ENCODE measurements at places on chromosomes 5 and 9.

- DNase-seq = no peak
Observed at GRCh38 chr9:114518120-114518519, 12.8 kb upstream of the WHRN start.

- DNase-seq = no peak
Observed at GRCh38 chr5:54994628-54995027, 9.2 kb upstream of the ESM1 start.

DNA sequence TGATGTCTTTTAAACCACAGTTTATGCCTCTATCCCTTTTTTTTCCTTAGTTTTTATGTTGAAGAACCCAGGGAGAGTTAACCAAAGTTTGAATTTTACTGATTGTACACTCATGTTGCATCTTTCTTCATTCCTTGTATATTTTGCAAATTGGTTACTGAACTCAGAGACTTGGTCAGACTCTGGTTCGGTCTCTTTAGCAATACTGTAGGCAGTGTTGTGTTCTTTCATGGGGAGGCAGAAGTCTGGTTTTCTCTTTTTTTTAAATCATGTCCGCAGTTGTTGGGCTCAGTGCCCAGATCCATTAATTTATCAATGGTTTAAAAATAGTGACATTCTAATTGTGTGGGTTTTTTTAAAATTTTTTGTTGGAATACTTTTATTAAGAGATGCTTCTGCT is 23.4 kb downstream of the UBE2R2 start:
- DNase-seq = no peak

GRCh38 chr5:143164557-143164956 is 238.9 kb downstream of the NR3C1 start:
- DNase-seq = no peak

GRCh38 chr9:95834281-95834907 is 41.1 kb upstream of the ERCC6L2 start:
- no peak for DNase-seq

DNA sequence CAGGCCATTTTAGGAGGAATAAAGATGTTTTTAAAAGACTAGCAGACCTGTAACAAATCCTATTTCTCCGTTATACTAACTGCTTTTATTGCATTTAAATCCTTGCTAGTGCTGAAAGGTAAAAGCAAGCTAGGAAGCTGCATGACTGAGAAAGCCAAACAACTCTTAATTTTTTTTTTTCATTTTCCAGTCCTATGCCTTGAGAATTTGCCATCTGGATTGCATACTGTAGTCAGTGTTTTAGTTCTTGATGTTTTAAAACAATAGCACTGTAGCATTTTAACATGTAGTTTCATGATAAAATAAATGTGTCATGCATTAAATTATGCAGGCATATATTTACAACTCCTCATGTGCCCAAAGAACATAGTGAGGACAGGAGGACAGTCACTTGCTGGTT is 108.4 kb upstream of the FGF10 start:
- no peak for DNase-seq

- no peak for DNase-seq
Observed at GRCh38 chr9:115498303-115498702, 380.3 kb upstream of the TNC start.

DNA sequence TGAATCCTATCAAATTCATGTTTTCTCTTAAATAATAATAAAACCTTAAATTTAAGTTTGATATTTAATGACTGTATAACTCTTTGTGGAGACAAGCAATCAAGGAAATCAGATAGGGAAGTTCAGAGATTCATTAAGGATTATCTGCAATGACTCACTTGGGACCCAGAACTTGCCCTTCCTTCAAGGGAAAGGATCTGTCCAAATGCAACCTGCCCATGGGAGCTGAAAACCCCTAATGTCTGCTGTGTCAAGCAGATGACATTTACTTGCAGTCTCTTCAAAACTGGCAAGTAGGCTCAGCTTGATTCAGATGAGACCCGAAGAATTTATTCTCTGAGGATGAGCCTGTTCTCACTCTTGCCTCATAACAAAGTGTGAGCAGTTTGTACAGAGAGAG is 1577.6 kb downstream of the EFNA5 start:
- no peak for DNase-seq

GRCh38 chr5:159041444-159042198 is 58.1 kb downstream of the EBF1 start:
- DNase-seq = no peak

- DNase-seq = no peak
Observed at GRCh38 chr5:172509405-172509781, 55.1 kb upstream of the SH3PXD2B start.

- no peak for DNase-seq
Observed at GRCh38 chr5:105730982-105731381, 1939.8 kb downstream of the EFNA5 start.

GRCh38 chr5:473551-474192 is 30.7 kb downstream of the EXOC3 start:
- peak; percentile 15 for DNase-seq

- no peak for DNase-seq
Observed at GRCh38 chr5:173734716-173735115, 118.3 kb upstream of the BOD1 start.

- peak; percentile 78 for DNase-seq
Observed at GRCh38 chr9:37575921-37576721, at the start of gene FBXO10. Gene FBXO10 (minus strand): TSS chr9:37576380. CDS start chr9:37541768, 34,612 bp downstream.

DNA sequence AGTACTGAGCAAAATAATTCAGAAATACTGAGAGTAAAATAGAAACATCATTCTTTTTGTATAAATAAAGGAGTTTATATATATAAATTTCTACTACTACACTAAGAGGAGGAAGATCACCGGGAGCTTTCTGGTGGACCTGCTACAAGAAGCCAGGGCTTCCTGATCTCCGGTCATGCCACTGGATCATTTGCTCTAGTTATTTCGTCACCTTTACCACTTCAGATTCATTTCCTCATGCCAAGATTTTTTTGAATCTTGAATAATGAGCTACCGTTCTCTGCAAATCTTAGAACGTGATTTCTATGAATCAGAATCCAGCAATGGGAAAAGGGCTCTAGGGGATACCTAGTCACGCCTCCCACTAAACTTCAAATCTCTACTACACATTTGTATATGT is 51.9 kb upstream of the TBC1D9B start:
- DNase-seq = no peak

DNA sequence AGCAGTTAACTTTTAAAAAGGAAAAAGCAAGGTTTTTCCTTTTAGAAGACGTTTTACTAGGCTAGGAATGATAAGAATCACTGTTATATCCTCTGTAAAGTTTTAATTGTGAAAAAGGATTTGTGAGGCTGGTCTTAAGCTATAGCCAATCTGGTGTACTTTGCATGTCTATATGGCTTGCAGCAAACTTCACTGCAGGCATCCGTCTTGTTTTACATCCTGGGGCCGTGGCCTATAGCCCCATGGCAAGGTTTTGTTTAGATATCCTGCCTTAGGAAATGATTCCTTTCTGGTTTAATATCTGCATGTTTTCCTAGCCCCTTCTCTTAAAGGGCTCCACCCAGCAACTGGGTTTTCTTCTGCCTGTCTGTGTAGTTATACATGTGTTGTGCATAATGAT is 272.8 kb downstream of the ICE1 start:
- no peak for DNase-seq

DNA sequence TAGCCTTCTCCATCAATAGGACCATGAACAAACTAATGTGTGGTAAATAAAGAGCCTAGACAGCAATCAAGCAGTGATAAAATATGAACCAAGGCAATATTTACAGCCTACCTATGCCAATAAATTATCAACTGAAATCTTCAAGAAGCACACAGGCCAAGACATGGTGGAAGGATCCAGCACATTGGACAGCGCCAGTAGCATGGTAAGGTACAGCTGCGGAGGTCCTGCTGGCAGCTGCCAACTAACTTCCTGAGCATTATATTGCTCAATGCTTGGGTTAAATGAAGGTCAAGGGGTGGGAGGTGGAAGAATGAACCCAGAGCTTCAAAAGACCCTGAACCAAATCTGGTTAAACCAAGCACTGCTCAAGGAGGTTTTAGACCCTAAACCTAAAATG is 16.5 kb upstream of the SPDL1 start:
- no peak for DNase-seq

- no peak for DNase-seq
Observed at GRCh38 chr5:158058208-158059120, 199.5 kb upstream of the CLINT1 start.

DNA sequence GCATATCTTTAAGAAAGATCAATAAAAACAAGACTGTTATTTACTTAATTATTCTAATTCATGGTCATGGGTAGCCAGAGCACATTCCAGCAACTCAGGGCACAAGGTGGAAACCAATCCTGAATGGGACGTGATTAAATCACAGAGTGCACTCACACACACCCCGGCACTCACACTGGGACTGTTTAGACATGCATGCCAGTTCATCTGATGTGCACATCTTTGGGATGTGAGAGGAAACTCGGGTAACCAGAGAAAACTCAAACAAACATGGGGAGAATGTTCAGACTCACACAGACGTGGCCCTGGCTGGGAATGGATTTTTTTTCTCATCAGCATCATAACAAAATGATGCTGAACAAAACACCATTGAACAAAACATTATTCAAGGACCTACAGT is 29.4 kb downstream of the SMAD5 start:
- DNase-seq = no peak

GRCh38 chr9:136560586-136560985 is 14.7 kb upstream of the NOTCH1 start:
- no peak for DNase-seq

GRCh38 chr5:10648806-10649665 is 85.2 kb downstream of the ANKRD33B start:
- DNase-seq = no peak

- DNase-seq = no peak
Observed at GRCh38 chr5:33969572-33970452, 14.7 kb downstream of the SLC45A2 start.

DNA sequence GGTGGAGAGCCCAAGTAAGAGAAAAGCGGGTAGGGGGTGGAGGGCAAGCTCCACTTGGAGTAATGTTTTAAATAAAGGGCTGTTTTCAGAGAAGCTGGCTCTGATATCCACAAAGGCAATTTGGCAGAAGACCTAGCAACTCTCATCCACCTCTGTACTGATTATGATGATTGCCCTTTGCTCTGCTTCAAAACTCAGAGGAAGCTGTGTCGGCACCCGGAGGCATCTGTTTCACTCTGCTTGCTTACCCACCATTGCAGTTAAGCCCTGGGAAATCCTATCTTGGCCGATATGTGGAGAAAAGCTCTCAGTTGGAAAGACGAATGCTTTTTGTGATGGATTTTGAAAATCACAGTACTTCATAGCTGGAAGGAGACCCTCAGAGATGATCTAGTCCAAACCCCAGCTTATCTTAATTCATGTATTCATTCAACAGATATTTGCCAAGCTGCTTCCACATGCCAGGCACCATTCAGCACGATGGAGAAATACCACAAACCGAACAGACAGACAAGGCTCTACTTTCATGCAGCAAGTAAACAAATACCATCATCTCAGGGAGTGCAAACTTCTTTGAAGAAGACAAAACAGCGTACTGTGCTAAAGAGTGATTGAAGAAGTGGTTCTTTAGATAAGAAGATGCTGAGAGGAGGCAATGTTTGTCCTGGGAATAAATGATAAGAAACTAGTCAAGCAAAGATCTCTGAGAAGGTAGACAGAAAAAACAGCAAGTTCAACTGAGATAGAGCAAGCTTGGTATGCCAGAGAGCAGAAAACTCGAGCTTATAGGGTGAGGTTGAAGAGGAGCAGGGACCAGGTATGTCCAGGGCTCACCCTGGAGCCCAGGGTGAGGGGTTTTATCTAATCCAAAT is 140.4 kb upstream of the SPDL1 start:
- DNase-seq = no peak

GRCh38 chr5:150431574-150431973 is 18.0 kb downstream of the RPS14 start:
- no peak for DNase-seq

DNA sequence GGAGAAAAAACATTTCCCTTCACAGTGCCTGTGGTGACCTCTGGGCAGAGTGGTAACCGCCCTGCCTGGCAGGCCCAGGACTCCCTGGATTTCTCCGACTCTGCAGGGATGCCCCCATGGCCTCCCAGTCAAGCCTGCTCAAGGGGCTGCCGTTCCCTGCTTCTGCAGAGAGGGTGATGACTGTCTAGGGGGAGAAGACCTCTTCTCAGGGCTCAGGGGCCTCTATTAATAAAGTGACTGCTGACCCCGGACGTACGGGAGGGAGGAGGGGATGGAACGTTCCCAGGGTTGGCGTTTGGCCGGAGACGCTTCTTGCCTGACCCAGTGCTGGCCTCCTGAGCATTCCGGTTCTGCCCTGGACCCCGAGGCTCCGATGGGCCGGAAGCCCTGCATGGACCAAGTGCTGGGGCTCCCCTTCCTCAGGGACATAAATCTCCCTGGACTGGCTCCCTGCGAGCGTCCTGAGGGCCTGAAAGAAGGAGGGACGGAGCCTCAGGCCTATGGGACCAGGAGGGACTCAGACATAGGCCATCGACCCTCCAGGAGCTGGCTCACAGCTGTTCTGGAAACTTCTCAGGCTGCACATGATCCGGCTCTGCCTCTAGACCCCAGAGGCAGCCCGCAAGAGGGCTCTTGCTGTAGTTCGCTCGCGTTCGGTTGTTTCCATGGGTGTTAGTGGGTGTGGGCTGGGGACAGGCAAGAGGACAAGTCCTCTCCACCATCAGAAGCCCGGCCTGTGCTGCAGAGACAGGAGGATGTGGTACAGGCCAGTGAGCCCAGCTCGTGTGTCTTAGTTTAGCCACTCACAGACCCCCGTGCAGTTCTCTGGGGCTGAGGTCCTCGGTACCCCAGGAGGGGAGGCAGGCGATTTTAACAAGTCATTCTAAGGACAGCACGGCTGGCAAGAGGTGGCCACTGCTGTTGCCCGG is 8.1 kb upstream of the RNU6ATAC start:
- no peak for DNase-seq

GRCh38 chr5:176596689-176597416 is 13.1 kb downstream of the GPRIN1 start:
- DNase-seq = no peak

DNA sequence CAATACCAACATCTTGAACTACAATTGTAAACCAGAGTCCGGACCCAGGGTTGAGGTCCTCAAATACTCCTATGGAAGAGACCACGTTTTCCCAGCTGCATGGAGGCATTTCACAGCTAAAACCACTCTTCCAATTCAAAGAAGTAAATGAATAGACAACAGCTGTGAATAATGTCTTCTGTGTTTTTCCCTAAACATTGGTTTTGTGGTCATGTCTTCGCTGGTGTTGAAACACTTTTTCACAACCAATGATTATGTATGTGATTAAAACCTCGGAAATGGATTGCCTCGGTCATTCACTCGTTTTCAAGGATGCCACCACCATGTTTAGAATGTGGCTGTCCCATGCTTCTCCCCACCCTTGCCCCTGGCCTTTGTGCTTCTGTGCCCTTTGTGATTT is 9.4 kb upstream of the TENT4A start:
- DNase-seq = no peak

- DNase-seq = no peak
Observed at GRCh38 chr9:16426716-16427115, 443.8 kb downstream of the BNC2 start.

- DNase-seq = no peak
Observed at GRCh38 chr9:132166599-132166998, 4.7 kb downstream of the NTNG2 start.

- DNase-seq = no peak
Observed at GRCh38 chr5:89759802-89760201, 649.8 kb downstream of the CETN3 start.

- DNase-seq = peak; percentile 60
Observed at GRCh38 chr9:6667633-6668280, 22.2 kb upstream of the GLDC start.

- DNase-seq = no peak
Observed at GRCh38 chr9:114518599-114519022, 13.3 kb upstream of the WHRN start.
